ENCODE measurements at places on chromosomes 4 and X. TPM values are rescaled to one million over a fixed set of nuclear protein-coding genes. Genes with fewer than 3 reads are reported as not detected.

DNA sequence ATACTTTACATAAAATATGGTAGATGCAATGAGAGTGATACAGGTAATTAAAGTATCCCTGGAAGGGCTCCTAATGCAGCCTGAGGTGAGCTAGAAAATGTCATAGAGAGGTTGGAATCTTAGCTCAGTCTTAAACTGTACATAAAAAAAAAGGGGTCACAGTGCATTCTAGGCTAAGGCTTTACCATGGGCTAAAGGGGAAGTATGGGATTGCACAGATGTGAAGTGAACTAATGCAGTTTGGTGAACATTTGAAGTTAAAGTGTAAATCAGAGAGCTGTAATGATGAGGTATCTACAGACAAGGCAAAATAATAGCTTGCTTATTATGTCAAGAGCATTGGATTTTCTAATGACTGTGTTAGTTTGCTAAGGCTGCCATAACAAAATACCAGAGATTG lies 405.9 kb downstream of the ADGRL3 start:
- H3K27me3 ChIP-seq, result no peaks in the 10 kb centered on the region
- DNase-seq, result no peak
- H3K4me3 ChIP-seq, result no peak overlapping the region
- H3K4me1 ChIP-seq, result peaks cover 10% of the 10 kb centered on the region

DNA sequence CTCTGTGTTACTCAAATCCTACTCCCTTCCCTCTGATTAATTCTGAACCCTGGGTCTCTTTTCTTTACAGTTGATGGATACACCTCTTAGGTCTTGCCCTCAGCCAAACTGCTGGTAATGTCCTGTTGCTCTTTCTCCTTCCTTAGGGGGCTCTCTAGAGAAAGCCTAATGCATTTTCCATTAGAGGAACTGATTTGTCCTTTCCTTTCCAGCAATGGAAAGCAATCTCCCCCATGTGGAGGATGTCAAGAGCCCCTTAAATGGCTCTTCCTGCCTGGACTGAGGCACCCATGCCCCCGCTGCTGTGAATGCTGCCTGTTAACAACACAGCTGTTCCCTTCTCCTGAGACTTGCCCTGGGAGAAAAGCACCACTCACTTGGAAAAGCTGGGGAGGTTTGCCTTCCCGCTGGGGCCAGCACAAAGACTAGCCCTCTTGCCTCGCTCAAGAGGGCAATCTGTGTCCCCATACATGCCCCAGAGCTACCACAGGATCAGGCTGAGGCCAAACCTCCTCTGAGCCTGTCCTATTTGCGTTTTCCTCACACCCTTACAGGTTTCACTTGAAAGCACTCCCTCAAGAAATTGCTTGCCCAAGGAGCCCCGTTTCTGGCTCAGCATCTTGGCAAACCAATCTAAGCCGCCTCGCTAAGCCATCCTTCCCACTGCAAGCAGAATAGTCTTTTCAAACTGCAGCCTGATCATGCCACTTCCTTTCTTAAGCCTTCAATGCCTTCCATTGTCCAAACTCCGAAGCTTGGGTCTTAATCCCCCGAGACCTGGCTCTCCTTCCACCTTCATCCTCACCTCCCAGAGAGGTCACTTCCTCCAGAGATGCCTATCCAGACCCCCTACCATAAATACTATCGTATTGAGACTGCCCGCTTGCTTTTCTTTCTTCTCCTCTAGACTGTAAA lies 23.2 kb upstream of the SMIM20 start:
- no peak overlapping the region for H3K4me3 ChIP-seq
- no peak for DNase-seq
- peaks cover 2% of the 10 kb centered on the region for H3K27me3 ChIP-seq
- no peaks in the 10 kb centered on the region for H3K36me3 ChIP-seq
- H3K27ac ChIP-seq, result no peak overlapping the region

- no peaks in the 10 kb centered on the region for H3K27me3 ChIP-seq
- peak overlapping the region; percentile 29 for H3K27ac ChIP-seq
- H3K4me1 ChIP-seq, result peaks cover 4% of the 10 kb centered on the region
- DNase-seq, result no peak
Measured at GRCh38 chr4:89022426-89023128, 34.4 kb downstream of the FAM13A start.

- no peak for DNase-seq
- H3K4me3 ChIP-seq, result no peak overlapping the region
- peak overlapping the region; percentile 84 for H3K27ac ChIP-seq
- H3K4me1 ChIP-seq, result peaks cover 31% of the 10 kb centered on the region
- no peaks in the 10 kb centered on the region for H3K27me3 ChIP-seq
Measured at GRCh38 chr4:147942729-147943128, 210.8 kb downstream of the ARHGAP10 start.

- H3K36me3 ChIP-seq, result no peaks in the 10 kb centered on the region
- no peak overlapping the region for H3K27ac ChIP-seq
- H3K27me3 ChIP-seq, result peaks cover 21% of the 10 kb centered on the region
- H3K4me1 ChIP-seq, result peaks cover 5% of the 10 kb centered on the region
- no peak overlapping the region for H3K4me3 ChIP-seq
Measured at GRCh38 chr4:41454423-41454822, 83.5 kb upstream of the LIMCH1 start.

- H3K36me3 ChIP-seq, result no peaks in the 10 kb centered on the region
- H3K27ac ChIP-seq, result no peak overlapping the region
- no peaks in the 10 kb centered on the region for H3K4me1 ChIP-seq
- H3K4me3 ChIP-seq, result no peak overlapping the region
- no peak for DNase-seq
Measured at GRCh38 chr4:44415251-44415650, 33.4 kb downstream of the KCTD8 start.

DNA sequence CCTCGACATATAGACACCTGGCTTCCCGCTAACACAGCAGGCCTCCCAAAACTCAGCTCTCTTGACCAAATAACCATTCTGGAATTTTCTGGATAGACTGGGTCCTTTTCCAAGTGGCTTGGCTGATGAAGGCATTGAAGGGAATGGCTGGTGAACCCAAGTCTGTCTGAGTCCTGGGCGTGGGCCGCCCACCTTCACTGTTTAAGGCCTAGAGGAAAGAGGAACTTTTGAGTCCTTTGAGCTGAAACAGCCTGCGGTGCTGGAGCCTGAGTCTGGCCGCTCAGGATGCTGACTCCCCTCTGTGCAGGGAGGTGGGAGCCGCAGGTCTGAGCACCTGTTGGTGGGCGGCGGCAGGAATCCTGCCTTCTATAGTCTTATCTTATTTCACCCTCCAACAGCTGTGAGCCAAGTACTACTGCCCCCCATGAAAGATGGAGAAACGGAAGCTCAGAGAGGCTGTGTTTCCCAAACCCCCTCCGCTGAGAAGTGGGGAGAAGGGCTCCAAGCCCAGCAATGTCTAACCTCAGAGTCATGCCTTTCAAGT lies 23.4 kb downstream of the ACOX3 start:
- no peak overlapping the region for H3K27ac ChIP-seq
- H3K4me3 ChIP-seq, result no peak overlapping the region
- no peaks in the 10 kb centered on the region for H3K27me3 ChIP-seq
- DNase-seq, result no peak
- H3K36me3 ChIP-seq, result peaks cover 22% of the 10 kb centered on the region

DNA sequence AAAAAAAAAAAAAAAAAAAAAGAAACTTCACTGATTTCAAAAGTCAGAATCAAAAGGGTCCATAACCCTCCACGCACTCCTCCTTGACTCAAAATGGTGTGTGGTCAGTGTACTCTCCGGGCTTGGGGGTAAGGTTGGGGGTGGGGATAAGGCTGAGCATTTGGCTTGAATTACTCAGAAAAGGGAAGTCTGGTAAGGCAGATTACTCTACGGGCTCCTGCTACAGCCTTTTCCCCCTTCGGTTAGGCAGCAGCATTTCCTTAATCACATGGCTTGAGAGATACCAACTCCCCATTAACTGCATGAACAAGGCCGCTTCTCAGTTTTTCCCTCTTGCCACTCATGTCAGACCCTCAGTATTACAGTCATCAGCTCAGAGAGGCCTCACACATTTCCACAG lies 135.4 kb upstream of the DUSP21 start:
- no peaks in the 10 kb centered on the region for H3K4me1 ChIP-seq
- H3K36me3 ChIP-seq, result no peaks in the 10 kb centered on the region
- H3K4me3 ChIP-seq, result no peak overlapping the region
- H3K27me3 ChIP-seq, result no peaks in the 10 kb centered on the region
- no peak overlapping the region for H3K27ac ChIP-seq

DNA sequence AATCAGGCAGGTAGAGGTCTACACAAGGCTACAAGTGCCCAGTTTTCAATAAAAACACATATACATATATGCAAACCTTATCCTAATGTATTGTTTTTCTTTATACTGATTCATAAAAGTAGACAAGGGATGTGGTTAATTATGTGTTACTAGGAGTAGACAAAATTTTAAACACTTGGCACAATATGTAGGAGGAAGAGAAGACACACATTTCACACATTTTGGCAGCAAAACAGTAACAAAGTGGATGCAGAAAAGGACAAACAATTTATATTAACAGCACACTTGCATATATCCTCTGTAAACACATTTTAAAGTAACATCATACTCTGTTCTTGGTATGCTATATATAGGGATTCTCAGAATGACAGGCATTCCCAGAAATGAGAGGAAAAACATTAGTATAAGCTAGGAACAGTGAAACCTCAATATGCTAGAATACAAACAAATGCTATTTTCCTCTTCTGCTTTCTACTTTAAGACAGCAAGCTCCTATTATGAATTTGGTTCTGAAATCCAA lies 63.8 kb downstream of the GPRIN3 start:
- H3K27ac ChIP-seq, result no peak overlapping the region
- no peaks in the 10 kb centered on the region for H3K36me3 ChIP-seq
- no peak overlapping the region for H3K4me3 ChIP-seq
- H3K4me1 ChIP-seq, result peaks cover 15% of the 10 kb centered on the region
- no peak for DNase-seq

- no peaks in the 10 kb centered on the region for H3K27me3 ChIP-seq
- no peak overlapping the region for H3K4me3 ChIP-seq
- peaks cover 45% of the 10 kb centered on the region for H3K36me3 ChIP-seq
- DNase-seq, result peak; percentile 72
Measured at GRCh38 chr4:10082459-10083272, 33.9 kb downstream of the WDR1 start.

GRCh38 chrX:31837445-31838049 lies 765.7 kb upstream of the FTHL17 start:
- no peaks in the 10 kb centered on the region for H3K27me3 ChIP-seq
- H3K27ac ChIP-seq, result no peak overlapping the region
- H3K4me1 ChIP-seq, result peaks cover 2% of the 10 kb centered on the region

DNA sequence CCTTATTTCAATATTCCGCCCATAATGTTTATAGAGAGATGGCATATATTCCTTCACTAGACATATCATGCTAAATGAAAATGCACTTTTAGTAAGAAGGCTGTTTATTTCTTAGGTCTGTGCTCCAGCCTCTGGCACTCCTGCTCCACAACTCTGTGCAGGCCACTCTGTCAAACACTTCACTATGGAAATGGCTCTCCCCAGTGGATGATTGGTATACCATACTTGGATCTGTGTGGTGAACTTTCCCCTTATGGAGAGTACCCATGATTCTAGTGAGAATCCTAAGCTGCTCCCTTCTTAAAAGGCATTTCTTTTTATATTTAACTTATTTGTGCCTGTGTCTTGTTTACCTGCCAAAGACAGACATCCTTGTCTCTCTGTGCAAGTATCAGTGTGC lies 480.1 kb upstream of the GALNT7 start:
- H3K27me3 ChIP-seq, result peaks cover 2% of the 10 kb centered on the region
- no peak overlapping the region for H3K4me3 ChIP-seq
- H3K27ac ChIP-seq, result no peak overlapping the region
- H3K4me1 ChIP-seq, result no peaks in the 10 kb centered on the region
- H3K36me3 ChIP-seq, result no peaks in the 10 kb centered on the region

DNA sequence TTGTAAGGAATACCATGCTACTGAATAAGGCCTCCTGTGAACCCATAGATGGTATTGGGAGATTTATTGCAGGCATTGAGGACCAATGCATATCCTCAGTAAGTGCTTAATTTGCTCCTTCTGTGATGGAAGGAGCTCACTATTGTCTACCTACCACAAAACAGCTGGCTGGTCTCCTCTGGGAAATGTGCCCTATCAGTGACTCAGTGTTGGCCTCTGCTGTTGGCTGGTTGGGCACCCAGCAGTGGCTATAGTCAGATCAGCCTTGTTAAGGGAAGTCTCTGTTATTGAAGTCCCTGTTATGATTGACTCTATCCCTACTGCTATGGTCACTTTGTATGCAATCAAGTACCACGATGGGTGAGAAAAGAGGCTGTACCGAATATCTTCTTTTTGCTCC lies 27.5 kb upstream of the OTUD4 start:
- H3K27me3 ChIP-seq, result no peaks in the 10 kb centered on the region
- no peaks in the 10 kb centered on the region for H3K36me3 ChIP-seq
- no peaks in the 10 kb centered on the region for H3K4me1 ChIP-seq
- no peak overlapping the region for H3K4me3 ChIP-seq
- DNase-seq, result no peak
- no peak overlapping the region for H3K27ac ChIP-seq

PHEX gene
- 1.1 TPM for total RNA-seq

CYBB gene
- not detected for total RNA-seq

GPR119 gene
- total RNA-seq, result not detected

RBMXL3 gene
- not detected for total RNA-seq

F8A3 gene
- 6.1 TPM for total RNA-seq

NONO gene
- total RNA-seq, result 341 TPM

ETDA gene
- not detected for total RNA-seq
